Endothelial cell of umbilical vein (primary cell): ENCODE measurements at places on chromosomes 12 and 14. TPM values are rescaled to one million over a fixed set of nuclear protein-coding genes. Genes with fewer than 3 reads are reported as not detected.
A peak's percentile ranks its signal among the peaks of the same experiment; 100 is the strongest.

The SYNE2 gene
- total RNA-seq, result 42.7 and 53.7 TPM in 2 replicates

GRCh38 chr14:45253070-45253753 lies at the start of gene MIS18BP1:
TSS of gene MIS18BP1 (minus strand) at chr14:45253202. CDS start at chr14:45247286, 5,916 bp downstream.
- peak; percentile 98 for DNase-seq

DNA sequence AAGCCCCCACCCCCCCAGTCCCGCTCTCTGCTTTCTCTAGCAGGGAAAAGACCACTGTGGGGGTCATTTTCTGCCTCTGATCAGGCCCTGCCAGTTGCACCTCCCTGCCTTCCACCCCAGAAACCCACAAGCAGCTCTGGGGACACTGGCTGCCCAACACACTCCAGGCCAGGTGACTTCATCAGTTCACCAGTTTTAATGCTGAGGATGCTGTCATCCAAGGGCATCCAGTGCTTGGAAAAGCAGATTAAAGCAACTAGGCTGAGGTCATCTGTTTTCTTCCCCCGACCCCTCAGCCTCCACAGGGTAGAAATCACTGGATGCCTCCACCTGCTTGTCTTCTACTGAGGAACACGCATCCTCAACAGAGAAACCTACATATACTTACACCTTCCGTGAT lies 282.4 kb downstream of the DPF3 start:
- no peak for DNase-seq

The EID3 gene
- 12.7 and 14.5 TPM in 2 replicates for total RNA-seq

DNA sequence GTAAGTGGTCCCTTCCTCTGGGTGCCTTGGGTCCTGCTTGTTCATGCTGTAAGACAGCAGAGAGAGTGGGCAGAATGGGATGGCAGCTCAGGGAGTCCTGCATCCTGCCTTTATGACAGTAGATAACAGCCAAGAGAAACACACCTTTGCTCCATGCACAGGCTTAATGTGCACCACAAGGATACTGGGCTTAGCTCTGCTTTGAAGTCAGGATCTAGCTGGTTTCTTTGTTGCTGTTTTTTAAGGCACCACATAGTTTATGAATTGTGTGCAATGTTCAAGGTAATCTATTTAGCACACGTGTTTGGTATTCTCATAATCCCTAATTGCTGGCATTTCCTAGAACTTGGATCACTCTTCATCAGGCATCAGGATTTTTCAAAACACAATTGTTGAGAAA lies 239.5 kb upstream of the DCN start:
- no peak for DNase-seq

DNA sequence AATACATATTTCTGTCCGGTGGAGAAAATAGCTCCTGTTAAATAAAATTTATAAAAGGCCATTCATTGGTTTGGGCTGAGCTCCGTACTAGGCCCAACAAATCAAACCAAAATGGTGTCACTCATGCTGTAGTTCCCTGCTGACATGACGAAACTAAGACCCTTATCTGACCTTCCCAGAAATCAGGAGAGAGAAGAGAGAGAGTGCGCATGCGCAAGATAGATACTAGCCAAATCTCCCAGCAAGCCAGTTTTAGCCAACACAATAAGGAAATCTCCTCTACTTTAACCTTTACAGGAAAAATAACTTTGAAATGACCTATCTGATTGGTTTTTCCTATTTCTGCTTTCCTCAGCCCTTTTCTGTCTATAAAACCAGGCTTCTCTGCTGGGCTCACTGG lies 152.7 kb upstream of the RMST start:
- no peak for DNase-seq

- DNase-seq, result peak; percentile 96
Measured at GRCh38 chr14:89165189-89166181, 251.5 kb downstream of the FOXN3 start.

The EIF2S3B gene
- total RNA-seq, result 0.44 and 0.55 TPM in 2 replicates

DNA sequence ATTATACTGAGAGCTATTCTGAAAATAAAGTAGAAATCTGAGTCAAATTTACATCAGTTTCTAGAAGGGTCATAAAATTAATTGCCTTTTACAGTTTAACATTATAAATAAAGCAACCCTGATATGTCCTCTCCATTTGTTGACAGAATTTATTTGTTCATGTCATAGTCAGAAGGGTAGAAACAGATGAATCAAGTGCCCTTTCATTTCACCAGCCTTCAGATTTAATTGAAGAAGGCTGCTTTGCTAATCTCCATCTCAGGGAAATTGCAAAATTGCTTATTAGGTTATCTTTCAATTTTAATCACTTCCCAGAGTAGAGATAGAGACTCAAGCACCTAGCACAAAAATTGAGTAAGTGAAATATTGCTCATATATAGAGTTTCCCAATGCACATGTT lies 76.8 kb downstream of the ATXN7L3B start:
- no peak for DNase-seq

GRCh38 chr12:50518090-50518489 lies 13.3 kb downstream of the DIP2B start:
- DNase-seq, result no peak

DNA sequence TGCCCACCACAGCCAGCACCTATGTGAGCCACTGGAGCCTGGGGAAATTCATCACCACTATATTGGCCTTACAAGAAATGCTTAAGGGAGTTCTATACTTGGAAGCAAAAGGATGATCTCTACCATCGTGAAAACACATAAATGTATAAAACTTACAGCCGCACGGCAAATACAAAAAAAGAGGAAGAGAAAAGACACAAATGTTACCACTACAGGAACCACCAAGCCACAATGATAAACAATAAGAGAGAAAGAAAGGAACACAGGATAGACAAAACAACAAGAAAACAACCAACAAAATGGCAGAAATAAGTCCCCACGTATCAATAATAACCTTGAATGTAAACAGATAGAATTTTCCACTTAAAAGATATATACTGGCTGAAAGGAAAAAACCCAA lies 267.5 kb downstream of the TMEM121 start:
- DNase-seq, result no peak

DNA sequence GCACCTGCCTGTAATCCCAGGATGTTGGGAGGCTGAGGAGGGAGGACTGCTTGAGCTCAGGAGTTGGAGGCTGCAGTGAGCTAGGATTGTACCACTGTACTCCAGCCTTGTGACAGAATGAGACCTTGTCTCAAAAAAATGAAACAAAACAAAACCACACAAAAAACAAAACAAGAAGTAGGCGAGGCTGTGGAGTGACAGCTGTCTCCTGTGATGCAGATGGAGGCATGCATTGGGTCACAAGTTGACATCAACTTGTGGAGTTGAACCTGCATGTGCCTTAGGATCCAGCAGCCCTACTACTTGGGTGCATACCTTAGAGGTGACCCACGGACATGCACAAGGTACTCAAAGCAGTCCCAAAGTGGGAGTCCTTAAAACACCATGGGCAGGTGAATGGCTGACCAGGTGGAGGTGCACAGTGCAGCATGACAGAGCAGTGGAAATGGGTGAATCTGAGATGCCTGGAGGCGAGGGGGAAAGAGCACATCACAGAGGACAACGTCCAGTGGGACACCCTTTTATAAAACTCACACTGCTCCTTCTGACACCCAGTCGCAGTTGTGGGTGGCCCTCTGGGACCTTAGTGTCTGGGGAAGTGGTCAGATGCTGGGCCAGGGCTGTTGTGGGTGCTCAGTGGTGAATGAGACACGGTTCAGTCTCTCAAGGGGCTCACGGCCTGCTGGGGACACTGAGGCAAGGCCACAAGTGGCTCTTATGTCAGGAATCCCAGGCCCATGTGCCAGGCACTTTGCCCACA lies 12.7 kb downstream of the PLBD2 start:
- DNase-seq, result no peak

- no peak for DNase-seq
Measured at GRCh38 chr12:116695464-116695725, 42.5 kb downstream of the SPRING1 start.

The KLRB1 gene
- total RNA-seq, result not detected in 2 replicates

GRCh38 chr14:61662437-61663311 lies 32.6 kb upstream of the HIF1A start:
- peak; percentile 49 for DNase-seq

The HIGD1C gene
- not detected in 2 replicates for total RNA-seq

The ESPL1 gene
- total RNA-seq, result 39.3 and 42.7 TPM in 2 replicates

The ANO2 gene
- 51.6 and 65.0 TPM in 2 replicates for total RNA-seq

DNA sequence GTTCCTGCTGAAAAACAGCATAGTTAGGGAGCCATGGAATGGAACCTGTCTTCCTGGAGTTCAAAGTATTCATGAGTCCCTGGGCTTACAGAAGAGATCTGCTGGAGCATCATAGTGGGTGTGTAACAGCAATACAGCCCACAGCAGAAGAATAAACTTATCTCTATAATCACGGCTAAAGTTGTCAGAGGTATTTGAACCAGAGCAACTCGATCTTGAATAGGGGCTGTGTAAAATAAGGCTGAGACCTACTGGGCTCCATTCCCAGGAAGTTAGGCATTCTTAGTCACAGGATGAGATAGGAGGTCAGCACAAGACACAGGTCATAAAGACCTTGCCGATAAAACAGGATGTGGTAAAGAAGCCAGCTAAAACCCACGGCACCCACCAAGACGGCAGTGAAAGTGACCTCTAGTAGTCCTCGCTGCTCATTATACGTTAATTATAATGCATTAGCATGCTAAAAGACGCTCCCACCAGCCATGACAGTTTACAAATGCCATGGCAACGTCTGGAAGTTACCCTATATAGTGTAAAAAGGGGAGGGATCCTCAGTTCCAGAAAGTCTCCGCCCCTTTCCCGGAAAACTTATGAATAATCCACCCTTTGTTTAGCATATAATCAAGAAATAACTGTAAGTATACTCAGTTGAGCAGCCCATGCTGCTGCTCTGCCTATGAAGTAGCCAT lies 223.4 kb downstream of the PCNX1 start:
- DNase-seq, result peak; percentile 70

DNA sequence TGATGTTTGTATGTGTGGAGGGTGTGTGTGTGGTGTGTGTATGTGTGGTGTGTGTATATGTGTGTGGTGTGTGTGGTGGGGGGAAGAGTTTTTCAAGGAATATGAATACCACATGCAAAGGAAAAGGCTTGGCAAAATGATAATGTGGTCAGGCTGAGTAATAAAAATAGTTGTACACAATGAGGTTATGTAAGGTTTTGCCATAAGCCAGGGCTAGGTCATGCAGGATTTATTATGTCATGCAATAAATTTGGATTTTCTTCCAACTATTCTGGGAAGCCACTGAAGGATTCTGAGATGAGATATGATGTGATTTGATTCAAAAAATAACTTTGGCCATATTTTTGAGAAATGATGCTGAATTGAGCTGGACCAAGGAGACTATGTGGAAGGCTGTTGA lies 1191.6 kb upstream of the SEL1L start:
- DNase-seq, result no peak

The DACT1 gene
- 0.27 and 0.37 TPM in 2 replicates for total RNA-seq

The KLHDC2 gene
- 29.2 and 30.2 TPM in 2 replicates for total RNA-seq

The ADSS1 gene
- 1.9 and 2.7 TPM in 2 replicates for total RNA-seq

DNA sequence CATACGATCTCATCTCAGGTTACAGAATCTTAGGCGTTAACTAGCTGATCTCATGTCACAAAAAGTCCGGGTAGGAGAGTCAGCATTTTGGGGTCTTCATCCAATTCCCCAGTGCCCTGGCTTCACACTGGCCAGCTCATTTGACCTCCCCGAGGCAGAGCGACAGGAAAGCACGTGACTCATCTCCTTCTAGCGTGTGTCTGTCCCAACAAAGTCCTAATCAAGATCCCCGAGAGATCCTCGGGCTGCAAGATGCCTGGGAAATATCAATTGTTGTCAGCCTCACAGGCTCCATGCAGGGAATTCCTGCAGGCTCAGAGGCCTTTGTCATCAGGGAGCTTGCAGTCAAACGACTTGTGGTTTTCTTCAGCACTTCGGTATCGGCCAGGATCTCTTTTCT lies 57.5 kb downstream of the ZNF664 start:
- peak; percentile 33 for DNase-seq

DNA sequence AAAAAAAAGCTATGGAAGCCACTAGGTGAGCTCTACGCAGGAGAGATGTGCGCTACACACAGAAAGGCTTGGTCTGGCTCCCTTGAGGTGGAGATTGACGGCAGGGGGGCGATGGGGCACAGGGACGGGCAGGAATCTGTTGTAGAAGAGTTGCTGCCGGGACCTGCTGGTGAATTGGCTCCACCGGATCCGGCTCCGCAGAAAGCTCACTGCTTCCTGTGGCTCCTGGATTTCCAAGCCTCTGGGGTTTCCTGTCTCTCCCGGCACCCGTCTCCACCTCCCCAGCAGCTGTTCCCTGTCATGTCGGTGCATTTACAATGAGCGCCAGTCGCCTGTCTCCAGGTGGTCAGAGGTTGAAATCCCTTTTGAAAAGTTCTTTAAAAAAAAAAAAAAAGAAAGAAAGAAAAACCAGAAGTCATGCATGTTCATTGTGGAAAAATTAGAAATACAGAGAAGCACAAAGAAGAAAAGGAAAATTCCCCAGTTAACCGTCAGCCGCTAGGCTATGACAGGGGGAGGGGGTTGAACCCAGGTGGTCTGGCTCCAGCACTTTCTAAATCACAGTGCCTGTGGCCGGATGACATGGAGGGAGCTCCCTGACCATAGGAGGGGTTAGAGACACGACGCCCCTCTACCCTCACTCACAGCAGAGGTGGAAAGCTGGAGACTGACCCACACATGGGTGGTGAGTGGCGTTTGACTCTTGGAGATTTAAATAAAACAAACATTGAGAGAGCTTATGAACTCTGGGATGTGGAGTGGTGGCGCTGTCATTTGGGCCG lies 20.8 kb downstream of the FAM222A start:
- DNase-seq, result no peak
